ENCODE measurements at places on chromosomes 7 and 10.

GRCh38 chr10:120403109-120403508 is 53.9 kb upstream of the PLPP4 start:
- DNase-seq: no peak

DNA sequence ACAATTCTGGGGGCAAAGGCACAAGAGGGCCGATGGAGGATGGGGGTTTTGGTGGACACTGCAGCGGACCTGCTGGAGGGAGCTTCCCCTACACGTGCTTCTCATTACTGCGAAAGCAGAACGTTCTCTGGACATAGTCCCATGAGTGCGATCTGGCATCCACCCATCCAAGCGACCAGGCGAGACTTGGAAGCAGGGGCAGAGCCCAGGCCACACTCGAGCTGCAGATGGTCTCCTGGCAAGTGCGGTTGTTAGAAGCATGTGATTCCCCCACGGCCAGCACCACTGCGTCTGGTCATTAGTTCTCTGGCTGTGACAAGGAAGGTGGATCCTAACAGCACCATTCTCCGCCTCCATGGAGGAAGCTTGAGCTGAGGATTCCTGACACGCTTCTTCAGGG is 118.4 kb upstream of the TCERG1L start:
- DNase-seq: peak; percentile 27

DNA sequence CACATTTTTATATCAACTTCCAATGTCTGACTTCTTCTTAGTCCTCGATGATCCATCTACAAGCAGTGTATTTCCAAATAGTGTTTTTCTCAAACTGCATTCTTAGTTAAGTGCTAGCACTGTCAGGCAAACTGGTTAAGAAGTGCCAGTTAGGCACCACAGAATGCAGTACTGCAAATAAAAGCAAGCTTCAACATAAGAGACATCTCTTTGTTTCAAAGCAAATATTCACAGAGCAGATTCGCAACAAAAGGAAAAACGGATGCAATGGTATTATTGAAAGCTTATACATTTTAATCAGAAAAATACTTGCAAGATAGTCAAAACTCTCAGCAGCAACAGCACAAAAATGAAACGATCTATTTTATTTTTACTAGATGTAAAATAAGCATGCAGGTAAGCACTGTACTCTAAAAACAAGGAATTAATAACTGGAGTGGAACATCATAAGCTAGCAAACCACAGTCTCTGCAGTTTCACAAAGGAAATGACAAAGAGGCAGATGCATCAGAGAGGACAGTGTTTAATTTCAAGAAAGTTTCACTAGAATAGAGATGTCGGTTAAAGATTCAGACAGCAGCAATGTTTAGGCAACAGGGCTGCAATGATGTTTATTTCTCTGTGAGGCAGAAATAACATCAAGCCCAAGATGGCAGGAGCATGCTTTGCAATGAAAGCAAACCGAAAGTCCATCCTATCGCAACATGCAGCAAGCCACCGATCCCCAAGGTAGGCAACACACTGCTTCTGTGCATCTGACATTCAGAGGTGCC is 82.0 kb downstream of the FGFR2 start:
- no peak for DNase-seq

DNA sequence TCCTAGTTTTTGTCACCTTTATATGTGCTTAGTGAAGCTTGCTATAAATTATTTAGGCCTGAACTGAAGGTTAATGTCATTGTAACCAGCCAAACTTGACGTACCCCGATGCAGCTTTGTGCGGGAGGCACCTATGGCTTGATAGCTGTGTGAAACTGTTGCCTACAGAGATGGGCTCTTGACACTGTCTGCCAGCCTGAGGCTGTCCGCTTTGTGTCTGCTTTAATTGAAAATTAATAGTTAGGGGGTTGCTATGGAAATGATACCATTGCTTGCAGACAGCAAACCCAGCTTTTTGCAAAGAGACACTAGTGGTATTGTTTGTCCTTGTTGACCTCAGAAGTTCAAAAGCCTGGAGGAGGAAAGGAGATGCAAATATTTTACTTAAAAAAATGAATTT is 2.1 kb upstream of the FOXP2 start:
- DNase-seq: no peak

GRCh38 chr7:43747328-43748105 is 11.0 kb upstream of the BLVRA start:
- DNase-seq: no peak

GRCh38 chr7:88083883-88084282 is 136.0 kb downstream of the SRI start:
- DNase-seq: no peak

GRCh38 chr7:117637937-117638336 is 158.1 kb downstream of the CFTR start:
- DNase-seq: no peak

GRCh38 chr7:142711746-142712616 is 37.3 kb upstream of the PRSS1 start:
- peak; percentile 50 for DNase-seq

DNA sequence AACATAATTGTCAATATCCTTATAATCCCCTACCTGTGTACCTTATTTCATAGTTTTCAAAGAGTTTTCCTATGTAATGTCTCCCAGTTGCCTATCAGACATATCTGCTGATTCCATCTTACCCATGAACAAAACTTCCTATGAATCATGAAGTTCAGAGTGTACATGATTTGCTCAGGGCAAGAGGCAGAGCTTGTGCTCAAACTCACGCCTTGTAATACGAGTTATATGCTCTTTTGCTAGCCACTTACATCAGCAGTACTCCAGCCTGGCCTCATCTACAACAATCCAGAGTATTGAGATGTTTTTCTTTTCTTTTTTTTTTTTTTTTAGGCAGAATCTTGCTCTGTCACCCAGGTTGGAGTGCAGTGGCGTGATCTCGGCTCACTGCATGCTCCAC is 11.8 kb downstream of the PKD2L1 start:
- DNase-seq: no peak

DNA sequence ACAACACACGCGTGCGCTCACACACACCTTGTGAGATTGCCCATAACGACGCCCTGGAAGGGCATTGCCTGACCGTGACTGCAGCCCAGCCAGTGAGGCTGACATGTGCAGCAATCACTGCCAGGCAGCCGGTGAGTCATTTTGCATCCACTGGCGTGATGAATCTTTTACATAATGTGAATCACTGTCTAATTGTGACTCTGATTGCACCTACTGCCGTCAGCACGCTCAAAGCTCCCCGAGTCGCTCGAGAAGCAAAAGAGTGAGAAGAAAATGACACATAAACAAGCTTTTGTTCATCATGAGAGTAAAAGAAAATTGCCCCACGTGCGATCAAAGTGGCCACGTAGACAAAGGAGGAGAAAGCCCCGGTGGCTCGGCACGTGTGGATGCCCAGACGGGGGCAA is 117.4 kb upstream of the PFKP start:
- DNase-seq: no peak

GRCh38 chr10:75035975-75036708 is 75.3 kb upstream of the SAMD8 start:
- no peak for DNase-seq

- no peak for DNase-seq
These were observed 438.7 kb downstream of the LRMDA start for GRCh38 chr10:75870039-75870645.

DNA sequence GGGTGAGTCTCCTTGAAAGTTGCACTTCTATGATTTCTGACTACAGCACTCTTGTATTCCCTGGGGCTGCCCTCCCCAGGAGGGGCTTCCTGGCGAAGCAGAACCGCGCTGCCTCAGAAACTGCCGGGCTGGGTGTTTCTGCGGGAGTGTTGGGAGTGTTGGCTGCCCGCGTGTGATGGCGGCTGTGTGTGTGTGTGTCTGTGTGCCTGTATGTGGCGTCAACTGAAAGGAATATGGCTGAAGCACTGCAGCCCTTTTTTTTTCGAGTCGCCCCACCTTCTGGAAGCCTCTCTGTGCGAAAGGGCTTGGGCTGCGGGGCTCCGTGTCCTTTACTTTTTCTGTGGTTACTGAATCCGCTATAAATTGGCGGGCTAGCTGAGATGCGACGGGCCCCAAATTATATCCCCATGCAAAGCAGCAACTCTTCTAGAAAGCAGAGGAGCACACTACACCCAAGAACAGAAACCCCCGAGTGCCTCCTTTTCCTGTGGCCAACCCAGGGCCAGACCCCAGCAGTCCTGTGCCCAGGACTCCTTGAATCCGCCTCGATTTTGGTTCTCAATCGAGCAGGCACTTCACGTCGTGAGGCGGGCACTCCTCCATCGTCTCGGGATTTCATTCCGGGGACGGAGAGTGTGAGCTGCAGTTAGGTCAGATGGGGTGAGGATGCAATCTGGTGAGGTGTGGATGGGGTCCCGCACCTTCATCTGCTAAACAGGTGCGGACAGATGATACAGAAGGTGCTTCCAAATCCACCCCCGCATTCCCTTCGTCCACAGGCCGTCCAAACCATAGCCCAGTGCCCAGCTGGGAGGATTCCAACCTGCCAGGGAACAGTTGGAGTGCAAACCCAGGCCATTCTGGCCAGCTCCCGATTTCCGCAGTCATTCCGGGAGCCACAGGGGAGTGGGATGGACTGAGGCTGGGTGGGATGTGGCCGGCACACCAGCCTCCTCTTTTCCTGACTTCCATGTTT is 22.5 kb upstream of the ZNF273 start:
- DNase-seq: no peak

GRCh38 chr7:5425507-5426225 is 2.0 kb upstream of the TNRC18 start:
- peak; percentile 86 for DNase-seq

DNA sequence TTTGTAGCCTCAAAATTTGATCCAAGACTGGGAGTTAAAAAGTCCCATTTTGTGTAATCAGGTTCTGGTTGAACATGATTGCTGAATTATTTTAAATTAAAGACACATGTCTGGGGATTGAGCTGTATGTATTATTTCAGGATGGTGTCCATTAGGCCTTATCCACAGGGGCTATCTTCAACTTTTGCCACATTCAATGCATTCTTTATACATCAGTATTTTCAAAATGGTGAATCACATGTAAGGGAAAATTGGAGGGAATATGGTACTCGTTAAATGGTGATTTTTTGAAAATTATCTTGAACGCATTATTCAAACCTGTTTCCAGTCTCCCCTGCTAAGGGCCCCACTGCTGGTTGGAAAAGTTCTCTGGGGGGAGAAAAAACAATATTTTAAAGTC is 367.7 kb upstream of the NPVF start:
- no peak for DNase-seq
